ENCODE measurements at places on chromosomes 5 and 9.

- DNase-seq: no peak
Measured at GRCh38 chr9:137429974-137430722, 7.0 kb downstream of the NOXA1 start.

DNA sequence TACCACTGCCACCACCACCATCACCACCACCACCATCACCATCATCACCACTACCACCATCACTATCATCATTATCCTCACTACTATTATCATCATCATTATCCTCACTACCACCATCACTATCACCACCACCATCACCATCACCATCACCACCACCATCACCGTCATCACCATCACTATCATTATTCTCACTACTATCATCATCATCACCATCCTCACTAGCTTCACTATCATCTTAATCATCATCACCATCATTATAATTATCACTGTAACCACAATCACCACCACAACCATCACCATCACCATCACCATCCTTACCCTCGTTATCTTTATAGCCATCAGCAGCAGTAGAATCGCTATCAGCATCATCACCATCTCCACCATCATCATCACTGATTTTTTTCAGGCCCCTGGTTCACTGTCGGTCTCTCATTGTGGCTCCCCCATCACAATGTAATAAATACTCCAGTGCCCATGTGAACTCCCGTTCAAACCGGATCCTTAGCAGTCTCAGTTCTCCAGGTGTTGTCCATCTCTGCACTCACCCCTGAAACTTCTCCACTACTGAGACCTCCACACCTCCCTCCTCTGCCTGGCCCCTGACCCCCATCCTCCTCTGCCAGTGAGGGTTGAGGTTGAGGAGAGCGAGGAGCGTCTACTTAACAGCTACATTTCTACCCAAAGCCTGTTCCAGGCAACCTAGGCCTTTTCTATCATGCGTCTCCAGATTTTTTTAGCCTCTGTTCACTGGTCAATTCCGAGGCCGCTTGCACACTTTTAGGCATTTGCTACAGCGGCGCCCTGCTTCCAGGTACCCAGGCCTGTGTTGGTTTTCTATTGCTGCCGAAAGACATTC lies 238.2 kb downstream of the PBX3 start:
- DNase-seq: no peak

DNA sequence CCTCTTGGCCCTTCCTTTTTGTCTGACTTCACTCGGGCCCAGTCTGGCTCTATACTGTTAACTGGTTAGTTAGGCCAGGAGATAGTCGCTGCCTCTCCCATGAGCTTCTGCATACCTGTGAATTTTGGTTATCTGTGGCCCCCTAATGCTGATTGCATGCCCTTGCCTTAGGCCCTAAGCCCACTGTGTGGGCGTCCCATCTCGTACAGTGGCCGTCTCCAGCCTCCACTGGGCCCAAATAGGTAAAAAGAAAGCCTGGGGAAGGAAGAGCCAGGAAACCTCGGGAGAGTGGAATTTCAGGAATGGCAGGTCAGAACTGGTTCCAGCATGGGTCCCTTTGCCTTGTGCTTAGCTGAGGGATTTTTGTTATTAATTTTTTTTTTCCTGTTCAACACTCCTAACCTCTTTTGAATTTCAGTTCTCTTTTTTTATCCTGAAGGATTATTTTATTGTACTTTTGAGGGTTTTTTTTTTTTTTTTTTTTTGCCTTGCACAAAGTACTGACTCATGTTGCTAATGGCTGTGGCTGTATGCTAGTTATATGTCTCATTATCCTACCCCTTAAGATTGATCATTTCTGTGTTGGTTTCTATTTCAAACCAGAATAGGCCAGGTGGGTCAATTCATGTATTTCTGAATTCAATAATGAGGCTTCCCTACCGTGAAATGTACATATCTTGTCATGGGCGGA lies 3.4 kb downstream of the PRRC2B start:
- no peak for DNase-seq

GRCh38 chr9:134318481-134318891 lies 7.8 kb upstream of the RXRA start:
- no peak for DNase-seq

GRCh38 chr5:103375863-103376591 lies 117.5 kb downstream of the MACIR start:
- no peak for DNase-seq

- DNase-seq: no peak
Measured at GRCh38 chr9:109437286-109437685, 60.8 kb downstream of the PTPN3 start.

GRCh38 chr9:86600977-86601376 lies 246.8 kb upstream of the TUT7 start:
- no peak for DNase-seq

DNA sequence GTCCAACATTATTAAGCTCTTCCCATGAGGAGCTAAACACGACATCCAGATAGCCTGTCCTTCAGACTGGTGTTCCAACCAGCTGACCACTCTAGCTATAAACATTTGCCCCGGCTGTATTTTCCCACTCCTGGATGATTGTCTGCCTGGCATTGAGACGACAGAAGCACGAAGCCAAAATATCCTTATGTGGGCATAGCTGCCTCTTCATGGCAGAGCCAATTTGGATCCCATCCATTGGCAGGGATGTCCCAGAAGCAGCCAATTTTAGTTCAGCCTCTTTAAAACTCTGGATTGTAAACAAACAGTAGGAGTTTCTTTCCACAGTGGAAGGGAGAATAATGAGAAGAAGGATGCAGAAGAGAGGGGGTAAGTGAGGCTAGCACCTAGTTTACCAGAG lies 507.6 kb downstream of the CETN3 start:
- DNase-seq: no peak

DNA sequence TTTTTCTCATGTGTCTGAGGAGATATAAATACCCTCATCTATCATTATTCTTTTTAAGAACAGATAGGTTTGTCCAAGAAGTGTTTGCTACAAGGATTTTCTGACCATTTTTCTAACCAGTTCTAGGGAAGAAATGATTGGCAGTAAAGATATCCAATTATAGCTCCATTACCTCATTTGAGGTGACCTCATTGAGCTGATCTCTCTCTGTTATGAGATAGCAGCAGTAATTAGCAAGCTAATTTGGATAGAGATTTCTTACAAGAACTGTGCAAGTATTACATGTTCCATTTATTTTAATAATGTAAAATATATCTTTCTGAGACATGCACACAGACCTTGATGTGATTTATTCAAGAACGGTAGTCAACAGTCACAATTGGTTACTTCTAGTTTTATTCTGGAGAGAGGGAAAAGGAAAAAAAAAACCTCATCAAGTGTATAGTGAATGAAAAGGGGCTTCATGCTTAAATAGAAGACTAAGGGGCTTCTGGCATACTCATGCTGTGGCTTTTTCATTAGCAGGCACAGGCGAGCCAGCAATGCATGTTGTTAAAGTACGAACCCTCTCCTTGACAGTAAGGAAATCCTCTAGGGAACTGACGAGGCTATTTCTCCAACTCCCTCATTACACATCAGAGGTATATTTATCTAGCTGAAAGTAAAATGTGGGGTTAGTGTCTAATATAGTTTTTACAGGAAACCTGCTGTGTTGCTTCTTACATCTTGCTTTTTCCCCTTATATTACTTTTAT lies 127.3 kb downstream of the NUDT12 start:
- DNase-seq: no peak

DNA sequence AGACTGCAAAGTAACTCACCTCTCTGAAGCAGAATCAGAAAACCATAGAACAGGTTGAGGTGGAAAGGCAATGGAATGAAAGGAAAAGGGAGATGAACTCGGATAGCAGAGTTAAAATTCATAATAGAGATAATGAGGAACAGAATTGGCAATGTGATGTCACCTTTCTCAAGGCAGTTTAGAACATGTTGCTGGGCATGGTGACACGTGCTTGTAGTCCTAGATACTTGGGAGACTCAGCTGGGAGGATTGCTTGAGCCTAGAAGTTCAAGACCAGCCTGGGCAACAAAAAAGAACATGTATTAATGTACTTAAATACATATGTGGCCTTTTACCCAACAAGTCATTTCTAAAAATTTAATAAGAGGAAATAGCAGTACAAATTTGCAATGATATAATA lies 81.6 kb upstream of the MIER3 start:
- DNase-seq: no peak

GRCh38 chr5:32225445-32225844 lies 51.3 kb upstream of the GOLPH3 start:
- DNase-seq: no peak

GRCh38 chr5:135482381-135482933 lies 30.3 kb upstream of the TIFAB start:
- DNase-seq: no peak

DNA sequence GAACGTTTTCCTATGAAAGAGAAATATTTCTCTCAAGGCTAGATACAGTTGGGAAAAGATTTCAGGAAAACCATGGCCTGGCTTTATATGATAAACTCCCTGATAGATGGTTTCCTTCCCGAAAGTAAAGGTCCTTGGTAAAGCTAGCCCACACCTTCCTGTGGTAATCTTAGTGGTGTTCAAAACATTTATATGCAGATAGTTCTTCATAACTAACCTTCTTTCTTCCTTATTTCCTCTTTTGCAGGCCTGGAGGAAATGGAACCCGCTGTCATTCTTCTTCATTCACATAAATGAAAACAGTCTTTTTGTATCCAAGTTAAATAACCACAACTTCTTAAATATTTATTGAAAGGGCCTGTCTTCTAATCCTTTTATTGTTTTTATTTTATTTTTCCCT lies 474.0 kb upstream of the ACTBL2 start:
- DNase-seq: no peak

DNA sequence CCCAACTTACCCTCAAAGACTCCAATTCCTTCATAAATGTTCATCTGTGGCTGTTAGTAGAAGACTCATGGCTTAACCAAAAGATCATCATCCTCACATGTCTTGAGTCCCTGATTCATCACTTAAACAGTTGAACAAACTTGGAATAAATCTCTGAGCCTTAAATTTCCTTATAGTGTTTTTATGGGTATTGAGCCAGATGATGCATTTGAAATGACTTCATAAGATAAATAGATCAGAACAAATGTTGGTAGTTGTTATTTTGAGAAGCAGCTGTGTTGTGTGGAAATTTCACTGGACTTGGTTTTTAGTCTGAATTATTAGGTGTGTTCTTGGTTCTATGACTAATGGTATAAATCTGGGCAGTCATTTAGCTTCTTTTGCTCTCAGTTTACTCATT lies 236.2 kb downstream of the NNT start:
- no peak for DNase-seq

DNA sequence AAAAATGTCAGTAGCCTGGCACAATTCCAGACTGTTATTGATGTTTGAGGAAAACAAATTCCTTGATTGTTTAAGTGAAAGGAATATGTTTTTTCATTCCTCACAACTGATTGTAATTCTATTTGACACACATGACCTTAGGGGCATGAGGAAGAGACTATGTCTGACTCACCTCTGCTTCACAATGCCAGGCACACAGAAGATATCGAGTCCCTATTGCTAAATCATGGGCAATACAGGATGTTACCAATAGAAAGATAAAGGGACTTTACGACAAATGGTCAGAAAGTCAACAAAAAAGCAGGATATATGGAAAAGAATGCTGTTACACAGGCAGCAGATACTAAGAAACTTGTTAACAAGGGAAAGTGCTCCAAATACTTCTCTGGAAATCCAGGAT lies 1903.5 kb downstream of the EFNA5 start:
- DNase-seq: no peak

DNA sequence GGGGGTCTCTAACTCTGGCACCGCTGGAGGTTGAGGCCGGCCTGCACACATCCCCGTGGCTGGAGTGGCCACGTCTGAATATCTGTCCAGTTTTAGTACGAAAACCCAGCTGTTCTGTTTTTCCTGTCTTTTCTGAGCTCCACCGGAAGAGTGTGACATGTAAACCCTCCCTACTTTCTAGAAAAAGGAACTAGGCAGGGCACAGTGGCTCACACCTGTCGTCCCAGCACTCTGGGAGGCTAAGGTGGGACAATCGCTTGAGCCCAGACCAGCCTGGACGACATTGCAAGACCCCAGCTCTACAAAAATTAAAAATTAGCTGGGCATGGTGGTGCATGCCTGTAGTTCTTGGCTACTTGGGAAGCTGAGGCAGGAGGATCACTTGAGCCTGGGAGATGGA lies 8.2 kb upstream of the PHYKPL start:
- no peak for DNase-seq

GRCh38 chr5:154356020-154356655 lies 89.7 kb upstream of the SAP30L start:
- DNase-seq: no peak

GRCh38 chr9:114735704-114736103 lies 53.7 kb upstream of the TEX48 start:
- peak; percentile 6 for DNase-seq

GRCh38 chr5:31645420-31646081 lies 6.6 kb downstream of the PDZD2 start:
- DNase-seq: no peak

- no peak for DNase-seq
Measured at GRCh38 chr5:133225671-133226152, 173.9 kb downstream of the HSPA4 start.

- no peak for DNase-seq
Measured at GRCh38 chr5:127746756-127747155, 43.6 kb downstream of the CCDC192 start.

DNA sequence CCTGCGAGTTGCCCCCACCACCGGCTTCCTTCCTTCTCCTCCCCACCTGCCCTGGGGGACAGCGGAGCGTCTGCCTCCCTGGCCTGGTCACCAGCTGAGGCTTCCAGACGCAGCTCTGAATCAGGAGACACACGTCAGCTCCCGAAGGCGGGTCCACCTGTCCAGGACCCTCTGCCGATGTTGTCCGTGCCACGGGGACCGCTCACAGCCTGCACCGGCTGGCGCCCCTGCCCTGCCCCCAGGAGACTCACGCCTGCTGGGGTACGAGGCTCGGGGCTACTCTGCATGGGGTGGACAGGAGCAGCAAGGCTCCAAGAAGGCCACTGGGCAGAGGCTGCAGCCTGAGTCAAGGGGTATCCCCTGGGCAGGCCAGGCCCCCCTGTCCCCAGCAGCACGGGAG lies 1.9 kb upstream of the CCDC187 start:
- no peak for DNase-seq

- no peak for DNase-seq
Measured at GRCh38 chr9:138040446-138041430, 163.2 kb downstream of the CACNA1B start.

- no peak for DNase-seq
Measured at GRCh38 chr9:34001951-34002350, 46.7 kb downstream of the UBAP2 start.
